ENCODE measurements at places on chromosomes 2 and 18.

GRCh38 chr2:159444754-159445153, 158.3 kb upstream of the WDSUB1 start:
- DNase-seq = no peak

GRCh38 chr2:138267161-138267901, 234.2 kb upstream of the SPOPL start:
- DNase-seq = no peak

GRCh38 chr2:63023444-63023843, 27.2 kb upstream of the OTX1 start:
- DNase-seq = no peak

- peak; percentile 39 for DNase-seq
Observed at GRCh38 chr18:32769586-32770053, 3.2 kb downstream of the KLHL14 start.

DNA sequence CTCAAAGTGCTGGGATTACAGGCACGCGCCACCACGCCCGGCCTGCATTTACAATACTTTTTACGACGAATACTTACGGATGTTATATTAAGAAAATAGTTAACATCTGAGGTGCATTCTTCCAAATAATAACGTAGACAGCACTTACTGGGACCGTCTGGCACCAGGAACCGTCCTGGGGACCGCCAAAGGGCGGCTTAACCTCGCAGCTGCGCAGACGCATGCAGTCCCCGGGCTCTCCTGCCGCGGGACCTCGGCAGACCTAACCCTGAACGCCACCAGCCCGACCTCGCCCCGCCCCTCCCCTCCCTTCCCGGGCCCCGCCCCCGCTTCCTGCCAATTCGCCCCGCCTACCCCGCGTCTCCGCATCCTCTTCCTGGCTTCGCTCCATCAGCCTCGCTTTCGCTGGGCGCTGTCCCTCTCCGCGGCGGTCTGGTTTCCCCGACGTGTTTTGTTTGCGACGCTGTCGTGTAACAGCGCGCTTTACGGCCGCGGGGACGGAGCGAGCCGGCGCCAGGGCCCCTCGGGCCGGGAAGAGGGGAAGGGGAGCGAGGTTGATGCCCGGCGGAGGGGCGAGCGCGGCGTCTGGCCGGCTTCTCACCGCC, at the start of gene CNOT11:
Gene CNOT11, plus strand, starts transcription at position 479 of the 605 bp plus-strand sequence. Its CDS starts 79 bp downstream, at position 558.
- peak; percentile 99 for DNase-seq

GRCh38 chr2:6103949-6104348, 411.8 kb downstream of the SOX11 start:
- DNase-seq = no peak

DNA sequence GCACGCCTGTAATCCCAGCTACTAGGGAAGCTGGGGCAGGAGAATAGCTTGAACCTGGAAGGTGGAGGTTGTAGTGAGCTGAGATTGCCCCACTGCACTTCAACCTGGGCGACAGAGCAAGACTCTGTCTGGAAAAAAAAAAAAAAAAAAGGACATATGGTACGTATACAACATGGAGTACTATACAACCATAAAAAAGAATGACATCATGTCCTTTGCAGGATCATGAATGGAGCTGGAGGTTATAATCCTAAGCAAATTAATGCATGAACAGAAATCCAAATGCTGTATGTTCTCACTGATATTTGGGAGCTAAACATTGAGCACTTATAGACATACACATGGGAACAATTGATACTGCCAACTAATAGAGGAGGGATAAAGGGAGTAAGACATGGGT, 99.3 kb upstream of the KCNJ3 start:
- no peak for DNase-seq

GRCh38 chr2:99106913-99107312, 34.6 kb upstream of the C2orf15 start:
- DNase-seq = no peak

DNA sequence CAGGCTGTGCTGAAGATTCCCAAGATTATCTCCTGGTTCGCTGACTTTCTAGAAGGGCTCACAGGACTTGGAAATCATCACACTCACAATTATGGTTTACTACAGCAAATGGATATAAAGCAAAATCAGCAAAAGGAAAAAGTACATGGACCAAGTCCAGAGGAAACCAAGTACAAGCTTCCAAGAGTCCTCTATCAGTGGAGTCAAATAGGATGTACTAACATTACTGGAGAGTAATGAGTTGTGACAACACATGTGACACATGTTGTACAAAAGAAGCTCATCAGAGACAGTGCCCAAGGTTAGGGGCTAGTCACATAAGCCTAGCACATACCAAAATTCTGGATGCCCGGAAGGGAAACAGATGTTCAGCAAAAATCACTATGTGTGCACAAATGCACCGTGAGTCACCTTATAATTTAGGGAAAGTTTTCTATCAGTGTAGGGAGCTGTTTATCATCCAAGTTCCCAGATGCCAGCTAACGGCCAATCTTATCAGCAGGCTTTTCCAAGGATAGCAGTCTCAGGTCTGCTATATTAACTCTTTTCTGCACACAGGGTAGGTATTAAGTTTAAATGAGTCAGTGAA, 9.5 kb downstream of the TMEM237 start:
- no peak for DNase-seq

DNA sequence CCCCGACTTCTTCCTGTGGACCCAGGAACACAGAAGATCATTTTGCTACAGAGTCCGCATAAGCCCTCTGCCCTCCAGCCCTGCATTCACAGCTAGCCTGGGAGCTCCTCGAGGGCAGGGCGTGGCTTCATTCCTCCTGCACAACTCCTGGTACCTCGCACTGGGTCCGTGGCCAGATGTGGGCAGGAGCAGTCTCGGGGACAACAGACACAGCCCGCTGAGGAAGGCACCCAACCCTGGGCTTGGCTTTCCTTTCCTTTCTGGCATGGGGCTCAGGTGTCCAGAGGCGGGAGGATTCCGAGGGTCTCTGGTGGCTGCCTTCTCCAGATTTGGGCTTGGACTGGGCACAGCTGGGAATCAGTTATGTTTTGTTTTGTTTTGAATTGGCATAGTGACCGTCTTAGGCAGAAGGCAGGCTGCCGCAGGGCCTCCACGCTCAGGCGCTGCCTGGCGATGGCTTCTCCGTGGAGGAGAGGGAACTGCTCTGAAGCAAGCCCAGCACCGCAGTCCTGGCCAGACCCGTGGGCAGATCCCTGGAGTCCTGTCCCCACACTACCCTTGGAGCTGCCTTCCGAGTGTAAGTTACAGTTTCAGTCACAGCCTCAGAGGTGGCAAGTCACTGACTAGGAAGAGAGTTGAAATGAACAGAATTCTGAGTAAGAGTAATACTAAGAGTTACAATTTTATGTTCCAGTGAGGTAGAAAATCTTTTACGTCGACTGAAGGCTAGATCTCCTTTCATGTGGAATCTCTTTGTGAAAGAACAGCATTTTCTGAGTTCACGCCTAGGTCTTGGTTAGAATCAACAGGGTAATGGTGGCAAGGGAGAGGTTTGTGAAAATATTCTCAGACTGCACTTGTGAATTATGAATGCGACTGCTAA, 47.9 kb downstream of the LDLRAD4 start:
- no peak for DNase-seq

- DNase-seq = no peak
Observed at GRCh38 chr2:216634370-216635148, 1.3 kb downstream of the IGFBP2 start.

DNA sequence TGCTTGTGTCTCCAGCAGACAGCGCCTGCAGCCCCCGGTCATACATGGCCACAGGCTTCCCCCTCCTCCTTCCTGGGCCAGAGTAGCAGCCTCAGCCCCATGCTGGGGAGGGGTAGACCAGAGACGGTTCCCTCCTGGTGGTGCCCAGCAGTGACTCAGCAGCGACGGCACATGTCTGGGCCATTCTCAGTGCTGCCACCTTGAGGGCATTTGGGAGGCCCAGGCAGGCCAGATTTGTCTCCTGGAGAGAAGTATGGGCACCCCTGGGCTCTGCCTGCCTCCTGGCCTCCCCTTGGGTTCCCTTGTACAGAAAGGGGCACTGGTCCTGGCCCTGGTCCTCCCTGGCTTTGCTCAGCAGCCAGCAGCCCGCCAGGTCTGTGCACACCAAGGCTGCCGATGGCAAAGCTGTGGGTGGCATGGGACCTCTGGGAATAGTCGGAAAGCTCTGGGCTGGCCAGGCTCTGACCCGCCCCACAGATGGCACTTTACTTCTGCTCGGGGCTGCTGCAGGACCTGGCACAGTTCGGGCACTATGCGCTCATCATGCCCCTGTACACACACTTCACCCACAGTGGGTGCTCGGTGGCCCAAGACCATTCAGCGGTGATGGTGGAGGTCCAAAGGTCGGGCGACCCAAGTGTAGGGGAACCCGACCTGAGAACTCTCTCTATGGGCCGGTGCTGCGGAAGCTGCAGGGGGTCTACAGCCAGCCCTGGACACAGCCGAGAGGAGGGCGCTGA, 11.4 kb upstream of the ALPI start:
- peak; percentile 78 for DNase-seq

- DNase-seq = no peak
Observed at GRCh38 chr2:84838434-84839145, 42.3 kb downstream of the TRABD2A start.

GRCh38 chr2:80322311-80322920, 17.9 kb upstream of the LRRTM1 start:
- no peak for DNase-seq

DNA sequence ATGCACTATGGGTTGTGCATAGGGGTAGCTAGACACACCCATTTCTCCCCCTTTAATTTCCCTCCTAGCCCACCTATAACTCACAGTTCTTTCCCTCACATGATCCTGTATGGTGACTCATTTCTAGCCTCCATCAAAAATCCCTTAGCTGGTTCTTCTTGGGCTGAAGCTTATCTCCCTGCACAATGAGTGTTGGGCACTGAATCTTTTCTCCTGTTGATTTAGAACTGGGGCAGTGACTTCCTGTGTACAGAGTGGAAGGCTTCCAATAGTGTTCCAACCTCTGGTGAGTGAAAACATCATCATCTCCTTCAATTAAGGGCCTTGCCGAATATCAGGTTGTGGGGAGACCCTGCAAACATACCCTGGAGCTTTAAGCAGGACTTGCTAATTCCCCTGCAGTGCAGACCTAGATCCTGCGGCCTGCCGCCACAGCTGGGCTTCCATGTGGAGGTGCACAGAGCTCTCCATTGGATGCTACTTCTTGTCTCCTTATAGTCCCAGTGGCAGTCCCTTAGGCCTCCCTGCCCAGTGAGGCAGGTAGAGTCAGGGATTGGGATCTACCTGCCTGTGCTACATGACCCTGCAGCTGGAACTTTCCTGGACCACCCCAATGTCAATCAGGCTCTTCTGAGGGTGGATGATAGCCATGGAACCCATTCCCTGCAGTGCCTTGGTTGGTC, 121.8 kb downstream of the PLB1 start:
- no peak for DNase-seq

DNA sequence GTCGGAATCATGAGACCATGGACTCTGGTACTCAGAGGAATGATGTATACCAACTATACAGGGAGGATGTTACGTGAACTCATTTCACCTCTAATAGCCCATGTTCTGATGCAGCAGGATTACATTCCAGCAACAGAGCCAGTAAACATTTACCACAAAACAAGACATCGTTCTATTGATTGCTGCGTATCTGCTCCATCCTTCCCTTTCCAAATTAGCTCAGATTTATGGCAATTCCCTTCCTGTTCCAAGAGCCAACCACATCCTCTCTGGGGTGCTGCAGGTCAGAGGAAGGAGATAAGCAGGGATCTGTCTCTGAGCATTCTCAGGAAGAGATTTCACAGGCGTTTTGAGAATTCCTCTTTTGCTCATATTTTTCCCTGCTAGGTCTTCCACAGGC, 98.3 kb downstream of the KLF7 start:
- DNase-seq = no peak

DNA sequence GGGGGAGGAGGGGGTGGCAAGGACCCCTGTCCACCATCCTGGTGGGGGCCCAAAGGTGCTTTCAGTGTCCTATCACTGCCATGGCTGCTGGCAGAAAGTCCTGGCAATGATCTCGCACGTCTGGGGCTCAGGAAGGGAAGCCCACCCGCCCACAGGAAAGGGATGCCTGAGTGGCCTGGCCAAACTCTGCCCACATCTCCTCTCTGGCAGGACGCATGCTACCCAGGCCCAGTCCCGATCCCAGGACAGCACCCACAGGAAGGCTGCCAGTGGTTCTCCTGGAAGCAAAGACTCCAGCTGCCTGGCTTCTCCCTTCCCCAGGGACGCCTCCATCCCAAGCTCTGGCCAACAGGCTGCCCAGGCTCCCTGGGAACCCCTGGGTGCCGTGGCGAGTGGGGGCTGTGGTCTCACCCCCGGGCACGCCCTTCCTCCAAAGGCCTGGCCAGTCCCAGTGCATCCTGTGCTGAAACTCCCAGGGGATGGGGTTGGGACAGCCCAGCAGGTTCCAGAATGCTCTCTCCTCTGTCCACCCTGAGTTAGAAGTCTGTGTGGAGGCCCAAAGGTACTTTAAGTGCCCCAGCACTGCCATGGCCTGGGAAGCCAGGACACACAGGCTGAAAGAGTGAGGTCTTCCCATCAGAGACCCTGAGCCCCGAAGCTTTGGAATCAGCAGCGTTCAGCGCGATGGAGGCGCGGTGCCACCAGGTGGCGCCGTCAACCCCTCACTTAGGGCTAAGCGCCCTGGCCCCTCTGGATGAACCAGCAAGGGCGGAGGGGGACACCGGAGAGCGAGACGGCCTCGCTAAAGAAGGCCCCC, 29.8 kb upstream of the TAF1B start:
- peak; percentile 78 for DNase-seq

- no peak for DNase-seq
Observed at GRCh38 chr2:202426751-202427150, 50.6 kb downstream of the BMPR2 start.

DNA sequence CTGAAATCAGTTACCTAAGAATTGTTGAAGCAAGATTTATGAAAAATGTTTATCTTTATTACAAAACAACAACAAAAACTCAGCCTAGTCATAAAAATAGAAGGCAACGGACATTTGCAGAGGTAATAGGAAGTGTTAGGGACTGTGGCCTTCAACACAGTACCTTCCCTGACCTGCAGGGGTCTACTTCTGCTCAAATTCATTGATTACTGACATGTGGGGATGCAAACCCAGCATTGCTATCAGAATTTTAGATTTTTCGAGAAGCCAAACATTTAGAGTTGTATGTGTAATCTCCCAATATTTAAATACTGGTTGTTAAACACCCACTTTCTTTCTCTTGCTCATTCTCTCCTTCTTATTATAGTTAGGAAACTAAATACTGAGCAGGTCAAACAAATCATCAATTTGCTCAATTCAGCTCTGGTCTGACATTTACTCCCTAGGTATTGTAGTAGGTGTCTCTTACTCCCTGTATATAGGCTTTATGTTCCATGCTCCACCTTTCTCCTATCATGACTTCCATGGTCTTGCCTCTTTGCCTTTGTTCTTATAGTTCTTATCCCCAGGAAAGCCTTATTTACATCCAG, 198.5 kb downstream of the UBE2E3 start:
- DNase-seq = no peak

GRCh38 chr2:216918088-216918680, 58.3 kb upstream of the TNP1 start:
- DNase-seq = no peak

- DNase-seq = no peak
Observed at GRCh38 chr2:101574622-101575021, 99.7 kb upstream of the RFX8 start.

DNA sequence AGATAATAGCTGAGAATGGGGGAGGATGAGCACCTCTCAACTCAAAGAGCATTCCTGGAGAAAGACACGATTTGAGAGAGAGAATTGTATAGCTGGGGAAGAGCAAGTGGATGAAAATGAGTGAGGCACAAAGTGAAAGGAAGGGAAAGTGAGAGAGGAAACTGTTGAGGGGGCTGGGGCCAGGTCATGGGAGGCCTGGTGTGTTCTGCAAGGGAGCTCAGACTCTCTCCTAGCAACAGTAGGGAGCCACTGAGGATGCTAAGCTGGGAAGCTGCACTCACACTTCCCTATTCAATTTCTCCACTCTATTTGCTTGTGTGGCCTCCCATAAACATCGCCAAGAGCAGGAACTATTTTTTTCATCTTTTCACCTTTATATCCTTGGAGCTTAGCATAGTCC, 14.8 kb downstream of the EVA1A start:
- no peak for DNase-seq

Data from RPMI8226 (cell line).